Peyer's patch (tissue), 4 donors: ENCODE measurements at places on chromosomes 6 and 20. TPM values are rescaled to one million over a fixed set of nuclear protein-coding genes. Genes with fewer than 3 reads are reported as not detected.

GRCh38 chr6:166559662-166560061 lies 26.8 kb downstream of the RAMACL start:
- H3K36me3 ChIP-seq: no peaks in the 10 kb centered on the region
- H3K27ac ChIP-seq: no peak overlapping the region
- no peaks in the 10 kb centered on the region for H3K4me1 ChIP-seq
- no peaks in the 10 kb centered on the region for H3K27me3 ChIP-seq
- no peak overlapping the region for H3K4me3 ChIP-seq
- no peak for DNase-seq

GRCh38 chr20:48850257-48850976 lies 22.6 kb upstream of the PREX1 start:
- no peak overlapping the region for H3K27ac ChIP-seq
- no peak for DNase-seq

GPX6 gene
- not detected for total RNA-seq

GRCh38 chr20:57977141-57977540 lies 251.3 kb downstream of the ANKRD60 start:
- no peak overlapping the region for H3K4me3 ChIP-seq
- no peaks in the 10 kb centered on the region for H3K27me3 ChIP-seq
- H3K27ac ChIP-seq: no peak overlapping the region
- no peaks in the 10 kb centered on the region for H3K36me3 ChIP-seq
- H3K4me1 ChIP-seq: no peaks in the 10 kb centered on the region

DNA sequence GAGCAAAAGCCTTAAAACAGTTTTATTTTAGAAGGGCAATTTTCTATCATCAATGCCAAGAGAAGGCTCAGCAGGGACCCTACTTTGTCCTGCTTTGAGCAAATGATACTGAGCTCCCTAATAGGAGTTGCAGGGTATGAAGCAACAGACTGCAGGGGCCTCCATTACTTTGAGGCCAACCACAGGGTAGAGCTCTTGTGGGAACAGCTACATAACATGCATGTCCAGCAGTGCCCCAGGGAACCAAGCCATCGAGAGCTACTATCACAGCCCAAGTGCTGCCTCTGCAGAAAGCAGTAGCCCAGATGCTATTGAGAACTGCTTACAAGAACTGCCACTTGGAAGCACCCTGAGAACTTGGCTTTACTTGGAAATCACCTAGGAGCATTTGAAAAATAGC lies 222.1 kb downstream of the LAMA2 start:
- H3K4me3 ChIP-seq: no peak overlapping the region
- no peaks in the 10 kb centered on the region for H3K27me3 ChIP-seq
- no peaks in the 10 kb centered on the region for H3K36me3 ChIP-seq
- H3K27ac ChIP-seq: peak overlapping the region; percentile 6
- DNase-seq: no peak

RNF217 gene
- 26.4 TPM for total RNA-seq

DNA sequence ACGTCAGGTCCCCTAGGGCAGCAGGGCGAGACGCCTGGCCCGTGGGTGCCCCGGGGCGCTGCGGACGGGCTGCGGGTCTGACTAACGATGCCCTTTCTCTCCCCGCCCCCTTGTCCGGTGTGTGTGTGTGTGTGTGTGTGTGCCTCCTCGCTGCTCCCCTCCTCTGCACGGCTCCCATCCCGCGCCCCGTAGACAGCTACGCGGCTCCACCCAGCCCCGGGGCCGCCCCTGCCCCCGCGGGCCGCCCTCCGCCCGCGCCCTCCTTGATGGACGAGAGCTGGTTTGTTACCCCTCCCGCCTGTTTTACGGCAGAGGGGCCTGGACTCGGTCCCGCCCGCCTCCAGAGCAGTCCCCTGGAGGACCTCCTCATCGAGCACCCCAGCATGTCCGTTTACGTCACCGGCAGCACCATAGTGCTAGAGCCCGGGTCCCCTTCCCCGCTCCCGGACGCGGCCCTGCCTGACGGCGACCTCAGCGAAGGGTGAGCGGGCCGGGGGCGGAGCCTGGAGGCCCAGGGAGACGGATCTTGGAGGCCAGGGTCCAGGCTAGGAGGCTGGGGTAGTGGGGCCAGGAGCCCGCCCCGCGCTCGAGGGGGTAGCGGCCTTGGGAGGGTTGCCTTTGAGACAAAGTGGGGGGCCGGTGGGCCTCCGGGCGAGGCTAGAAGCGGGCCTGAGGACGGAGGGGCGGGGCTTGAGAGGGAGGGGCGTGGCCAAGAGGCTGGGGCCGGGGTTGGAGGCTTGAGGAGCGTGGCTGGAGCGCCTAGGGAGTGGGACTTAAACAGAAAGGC lies 5.1 kb downstream of the TP53INP2 start:
- H3K36me3 ChIP-seq: no peaks in the 10 kb centered on the region
- H3K27ac ChIP-seq: peak overlapping the region; percentile 82
- H3K4me1 ChIP-seq: peaks cover 11% of the 10 kb centered on the region

- H3K27ac ChIP-seq: no peak overlapping the region
- DNase-seq: no peak
- H3K27me3 ChIP-seq: no peaks in the 10 kb centered on the region
Measured at GRCh38 chr6:56789879-56790278, 147.2 kb upstream of the DST start.

DNA sequence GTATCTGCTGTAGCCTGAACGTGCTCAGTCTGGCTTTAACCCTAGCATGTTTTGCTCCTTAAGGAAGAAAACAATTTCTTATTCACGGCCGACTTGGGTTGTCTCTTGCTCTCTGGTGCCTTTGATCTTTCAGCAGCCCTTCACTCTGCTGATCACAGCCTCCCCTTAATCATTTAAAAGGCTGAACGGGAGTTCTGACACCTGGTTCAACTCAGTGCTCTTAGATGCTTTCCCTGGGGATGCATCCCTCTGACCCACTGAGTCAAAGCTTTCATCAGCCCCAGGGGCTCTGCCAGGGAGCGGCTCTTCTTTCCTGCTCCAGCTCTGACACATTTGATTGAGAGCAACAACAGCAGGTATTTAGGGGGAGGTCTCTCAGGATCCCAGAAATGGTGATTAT lies 79.0 kb upstream of the FYN start:
- H3K27me3 ChIP-seq: no peaks in the 10 kb centered on the region
- no peak overlapping the region for H3K27ac ChIP-seq
- no peak overlapping the region for H3K4me3 ChIP-seq
- no peaks in the 10 kb centered on the region for H3K36me3 ChIP-seq
- no peaks in the 10 kb centered on the region for H3K4me1 ChIP-seq
- no peak for DNase-seq

DNA sequence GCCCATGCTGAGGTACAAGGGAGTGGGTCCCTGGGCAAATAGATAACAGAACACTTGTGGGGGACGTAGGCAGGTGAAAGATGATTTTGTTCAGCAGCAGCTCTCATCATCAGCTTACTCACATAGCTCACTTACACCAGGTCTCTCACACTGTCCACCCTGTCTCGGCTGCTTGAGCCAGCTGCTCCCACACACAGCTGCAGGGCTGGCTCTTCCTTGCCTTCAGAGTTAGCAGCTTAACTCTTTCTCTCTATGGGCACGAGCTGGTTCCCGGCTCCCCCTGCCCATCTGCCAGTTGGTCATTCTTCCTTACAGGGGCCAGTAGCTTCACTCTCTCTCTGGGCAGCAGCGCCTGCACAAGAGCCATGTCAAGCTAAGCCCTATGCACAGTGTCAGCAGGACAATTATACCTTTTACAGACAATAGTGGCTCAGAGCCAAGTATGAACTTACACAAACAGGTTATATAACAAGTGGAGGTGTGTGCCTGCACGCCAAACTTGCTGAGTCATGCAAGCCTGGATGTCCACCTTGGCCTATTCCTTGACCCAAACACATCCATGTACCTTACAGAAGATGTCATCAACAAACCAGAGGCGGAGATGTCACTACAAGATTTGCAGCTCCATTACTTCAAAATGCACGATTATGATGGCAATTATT lies 18.7 kb downstream of the ZNF391 start:
- DNase-seq: no peak
- no peak overlapping the region for H3K4me3 ChIP-seq
- H3K36me3 ChIP-seq: no peaks in the 10 kb centered on the region

DNA sequence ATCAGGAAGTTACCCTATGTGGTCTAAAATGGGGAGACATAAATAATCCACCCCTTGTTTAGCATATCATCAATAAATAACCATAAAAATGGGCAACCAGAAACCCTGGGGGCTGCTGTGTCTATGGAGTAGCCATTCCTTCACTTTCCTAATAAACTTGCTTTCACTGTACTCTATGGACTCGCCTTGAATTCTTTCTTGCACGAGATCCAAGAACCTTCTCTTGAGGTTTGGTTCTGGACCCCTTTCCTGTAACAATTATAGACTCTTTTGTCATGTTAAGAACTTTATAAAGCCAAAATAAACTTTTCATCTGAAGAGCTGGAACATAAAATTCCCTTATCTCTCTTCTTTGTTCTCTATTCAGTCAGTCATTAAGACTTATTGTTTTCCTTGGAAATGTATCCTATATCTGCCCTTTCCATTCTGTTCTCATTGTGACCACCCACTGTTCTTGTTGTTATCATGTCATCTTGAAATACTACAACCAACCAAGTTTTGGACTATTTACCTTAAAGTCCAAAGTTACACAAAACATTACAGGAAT lies 29.3 kb upstream of the ZBTB24 start:
- no peak overlapping the region for H3K4me3 ChIP-seq
- DNase-seq: no peak
- H3K36me3 ChIP-seq: no peaks in the 10 kb centered on the region
- no peaks in the 10 kb centered on the region for H3K27me3 ChIP-seq
- no peaks in the 10 kb centered on the region for H3K4me1 ChIP-seq
- H3K27ac ChIP-seq: no peak overlapping the region
